ENCODE measurements at places on chromosomes 12 and 14.
A peak's percentile ranks its signal among the peaks of the same experiment; 100 is the strongest.

- DNase-seq, result no peak
Measured at GRCh38 chr12:27554421-27555186, 30.6 kb downstream of the PPFIBP1 start.

DNA sequence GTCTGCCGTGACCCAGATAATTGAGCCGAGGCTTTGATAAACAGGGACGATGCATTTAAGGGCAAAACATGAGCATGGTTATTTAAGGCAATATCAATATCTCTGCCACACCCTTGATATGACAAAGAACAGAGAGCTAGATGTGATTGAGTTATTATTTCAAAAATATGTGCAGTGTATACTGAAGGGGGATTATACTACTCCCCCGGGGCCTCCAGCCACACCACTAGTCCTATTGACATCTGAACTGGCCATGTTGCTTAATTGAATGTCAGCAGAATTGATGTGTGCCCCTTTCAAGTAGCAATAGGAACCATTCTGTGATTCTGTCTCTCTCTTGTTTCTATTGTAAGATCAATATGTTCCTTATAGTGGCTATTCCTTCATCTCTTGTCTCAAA is 794.8 kb upstream of the SEL1L start:
- DNase-seq, result no peak

DNA sequence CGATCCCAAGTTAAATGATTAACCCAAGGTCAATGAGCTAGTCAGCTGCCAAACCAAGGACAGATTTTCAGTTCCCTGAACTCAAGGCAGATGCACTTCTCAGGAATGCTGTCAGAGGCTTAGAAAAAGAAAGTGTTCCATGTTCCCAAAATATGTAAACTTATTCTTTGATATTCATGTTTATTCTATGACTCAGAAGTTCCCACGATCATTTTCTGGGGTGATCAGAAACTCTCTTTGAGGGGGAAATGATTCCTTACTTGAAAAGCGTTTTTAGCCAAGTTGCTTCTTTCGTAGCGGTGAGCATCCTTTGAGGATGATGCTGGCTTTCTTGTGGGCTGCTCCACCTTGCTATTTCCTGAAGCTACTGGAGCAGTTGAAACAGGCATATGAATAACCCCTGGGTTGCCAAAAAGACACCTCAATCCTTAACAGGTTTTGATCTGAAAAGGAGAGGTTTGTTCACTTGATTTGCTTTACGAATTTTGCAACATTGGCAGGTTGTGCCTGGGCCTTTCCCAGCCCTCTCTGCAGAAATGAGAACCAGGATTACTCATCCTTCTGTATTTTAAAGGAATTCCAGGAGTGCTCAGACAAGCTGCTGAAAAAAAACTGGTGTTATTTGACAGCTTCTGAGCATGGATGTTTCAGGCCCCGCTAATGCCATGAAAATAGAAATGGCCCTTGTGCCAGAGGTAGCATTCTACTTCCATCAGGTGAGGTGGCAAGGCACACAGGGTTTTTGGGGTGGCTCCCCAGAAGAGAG is 121.4 kb upstream of the HIF1A start:
- DNase-seq, result no peak

- DNase-seq, result no peak
Measured at GRCh38 chr12:92275443-92276154, 130.0 kb upstream of the BTG1 start.

DNA sequence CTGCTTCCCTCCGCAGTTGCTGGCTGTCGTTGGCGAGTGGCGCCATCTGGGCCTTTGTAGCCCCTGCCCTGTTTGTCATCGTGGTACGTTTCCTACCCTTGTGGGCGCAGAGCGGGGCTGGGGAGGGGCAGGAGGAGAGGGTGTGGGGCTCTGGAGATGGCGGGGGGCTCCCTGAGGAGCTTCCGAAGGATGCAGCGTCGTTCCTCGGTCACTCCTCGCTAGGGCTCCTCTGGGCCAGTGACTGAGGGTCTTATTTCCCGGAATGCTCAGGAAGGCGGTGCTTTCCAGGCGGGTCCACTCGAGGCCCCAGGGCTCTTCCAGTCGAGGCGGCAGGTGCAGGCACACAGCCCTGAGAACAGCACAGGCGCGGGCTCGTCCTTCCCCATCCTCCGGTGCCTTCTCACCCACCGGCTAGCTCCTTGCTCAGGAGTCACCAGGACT is 167.1 kb downstream of the ADGRD1 start:
- DNase-seq, result no peak

- DNase-seq, result no peak
Measured at GRCh38 chr12:3311491-3312103, 179.4 kb upstream of the PRMT8 start.

DNA sequence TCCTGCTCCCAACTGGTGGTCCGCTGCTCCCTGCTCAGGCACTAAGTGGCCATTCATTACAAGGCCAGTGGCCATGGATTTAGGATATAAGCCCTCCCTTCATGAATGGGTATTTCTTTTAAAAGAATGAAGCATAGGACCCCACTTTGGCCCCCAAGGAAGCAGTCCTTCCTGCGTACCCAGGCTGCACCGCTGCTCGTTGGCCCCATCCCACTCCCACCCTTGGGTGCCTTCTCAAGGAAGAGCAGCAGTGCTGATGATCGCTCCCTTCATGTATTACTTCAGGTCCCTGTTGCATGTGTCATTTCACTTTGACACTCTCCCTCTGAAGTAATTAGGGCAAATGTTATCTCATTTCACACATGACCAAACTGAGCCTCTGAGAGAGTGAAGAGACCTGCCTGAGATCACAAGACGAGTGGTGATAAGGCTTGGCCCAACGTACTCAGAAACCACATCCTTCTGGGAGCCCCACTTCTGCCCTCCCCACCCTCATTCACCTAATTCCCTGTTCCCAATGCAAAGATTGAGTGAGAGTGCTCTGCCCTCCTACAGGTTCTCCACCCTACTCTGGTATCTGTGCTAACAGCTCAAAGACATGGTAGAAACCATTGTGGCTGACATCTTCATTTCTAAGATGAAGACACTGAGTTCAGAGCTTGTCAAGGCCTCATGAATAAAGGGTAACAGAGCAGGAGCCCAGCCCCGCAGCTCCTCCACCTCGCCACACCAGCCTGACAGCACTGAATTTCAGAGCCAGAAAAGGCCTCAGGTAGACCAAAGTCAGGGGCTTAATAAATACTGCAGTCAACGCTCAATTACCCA is 10.3 kb upstream of the KRT2 start:
- no peak for DNase-seq

GRCh38 chr12:90028635-90029051 is 320.0 kb upstream of the ATP2B1 start:
- no peak for DNase-seq

DNA sequence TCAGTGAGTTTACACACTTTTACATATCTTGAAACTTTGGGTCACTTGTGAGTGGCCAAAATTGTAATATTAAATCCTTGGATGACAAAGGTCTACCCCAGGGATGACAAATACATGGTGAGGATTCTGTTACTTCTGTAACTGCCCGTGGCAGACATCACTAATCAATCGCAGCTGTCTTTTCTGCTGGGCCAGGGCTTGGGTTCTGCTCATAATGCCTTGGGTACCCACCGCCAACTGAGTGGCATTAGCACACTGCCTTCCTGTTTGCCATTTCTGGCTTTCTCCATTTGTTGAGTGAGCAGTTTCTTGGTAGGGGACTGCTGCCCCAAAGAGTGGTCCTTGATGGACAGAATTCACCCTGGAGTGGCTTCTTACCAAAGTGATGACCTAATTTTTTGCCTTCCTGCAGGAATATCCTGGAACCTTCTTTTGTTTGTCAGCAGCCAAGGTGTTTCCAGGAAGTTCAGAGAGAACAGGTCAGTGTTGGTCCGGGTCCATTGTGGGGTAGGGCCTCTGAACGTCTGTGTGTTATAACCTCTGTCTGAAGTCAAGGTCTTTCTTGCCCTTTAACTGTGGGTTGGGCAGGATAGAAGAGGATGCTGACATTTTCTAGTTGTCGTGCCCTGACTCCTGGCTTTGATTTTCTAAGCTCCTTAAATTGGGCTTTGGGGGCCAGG is 6.2 kb downstream of the TSPAN9 start:
- no peak for DNase-seq

DNA sequence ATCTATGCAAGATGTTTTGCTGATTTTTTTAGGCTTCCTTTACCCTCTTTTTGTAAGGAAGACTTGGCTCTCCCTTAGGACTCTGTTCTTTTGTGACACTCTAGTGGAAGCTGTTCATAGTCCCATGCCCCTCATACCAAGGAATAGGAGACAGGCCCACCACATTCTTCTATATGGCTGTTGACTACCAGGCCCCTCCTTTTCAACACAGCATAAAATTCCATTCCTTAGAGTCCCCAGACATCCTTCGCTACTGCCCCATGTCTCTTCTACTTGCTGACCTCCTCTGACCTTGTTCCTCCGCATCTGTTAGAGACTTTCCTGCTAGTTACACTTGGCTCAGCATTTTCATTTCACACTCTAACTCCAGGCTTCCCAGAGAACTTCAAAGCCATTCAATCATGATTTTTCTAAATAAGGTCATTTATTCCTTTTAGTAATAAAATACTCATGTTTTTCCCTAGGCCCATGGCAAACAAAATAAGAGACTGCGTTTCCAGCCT is 9.7 kb downstream of the PIK3C2G start:
- DNase-seq, result no peak

DNA sequence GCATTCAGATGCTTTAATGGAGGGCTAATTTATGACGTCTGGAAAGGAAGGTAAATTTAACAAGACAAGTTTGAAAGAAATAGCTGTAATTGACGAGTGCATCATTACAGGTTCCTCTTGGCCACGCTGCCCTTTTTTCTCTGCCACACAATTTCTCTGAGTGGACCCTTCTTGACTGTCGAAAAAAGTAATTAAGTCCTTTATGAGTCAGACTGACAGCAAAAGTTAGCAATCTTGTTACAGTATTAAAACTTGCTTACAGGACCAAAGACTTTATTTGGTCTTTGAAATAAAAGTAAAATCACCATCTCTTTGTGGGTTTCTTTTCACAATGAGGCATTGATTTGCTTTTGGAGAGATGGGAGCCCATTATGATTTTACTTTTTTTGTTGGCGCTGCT is 42.6 kb downstream of the SAMD4A start:
- no peak for DNase-seq

GRCh38 chr12:33223956-33224355 is 215.7 kb downstream of the SYT10 start:
- no peak for DNase-seq

- DNase-seq, result no peak
Measured at GRCh38 chr14:31255286-31255685, 47.7 kb upstream of the HECTD1 start.

DNA sequence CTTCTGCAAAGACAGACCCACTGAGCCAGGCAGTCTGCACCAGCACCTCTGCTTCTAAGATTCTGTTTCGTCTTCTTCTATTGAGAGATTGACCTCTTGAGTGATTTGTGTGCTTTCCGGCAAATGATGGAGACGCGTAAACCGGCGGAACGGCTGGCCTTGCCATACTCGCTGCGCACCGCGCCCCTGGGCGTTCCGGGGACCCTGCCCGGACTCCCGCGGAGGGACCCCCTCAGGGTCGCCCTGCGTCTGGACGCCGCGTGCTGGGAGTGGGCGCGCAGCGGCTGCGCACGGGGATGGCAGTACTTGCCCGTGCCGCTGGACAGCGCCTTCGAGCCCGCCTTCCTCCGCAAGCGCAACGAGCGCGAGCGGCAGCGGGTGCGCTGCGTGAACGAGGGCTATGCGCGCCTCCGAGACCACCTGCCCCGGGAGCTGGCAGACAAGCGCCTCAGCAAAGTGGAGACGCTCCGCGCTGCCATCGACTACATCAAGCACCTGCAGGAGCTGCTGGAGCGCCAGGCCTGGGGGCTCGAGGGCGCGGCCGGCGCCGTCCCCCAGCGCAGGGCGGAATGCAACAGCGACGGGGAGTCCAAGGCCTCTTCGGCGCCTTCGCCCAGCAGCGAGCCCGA is 703 bp downstream of the ASCL4 start:
- DNase-seq, result no peak

DNA sequence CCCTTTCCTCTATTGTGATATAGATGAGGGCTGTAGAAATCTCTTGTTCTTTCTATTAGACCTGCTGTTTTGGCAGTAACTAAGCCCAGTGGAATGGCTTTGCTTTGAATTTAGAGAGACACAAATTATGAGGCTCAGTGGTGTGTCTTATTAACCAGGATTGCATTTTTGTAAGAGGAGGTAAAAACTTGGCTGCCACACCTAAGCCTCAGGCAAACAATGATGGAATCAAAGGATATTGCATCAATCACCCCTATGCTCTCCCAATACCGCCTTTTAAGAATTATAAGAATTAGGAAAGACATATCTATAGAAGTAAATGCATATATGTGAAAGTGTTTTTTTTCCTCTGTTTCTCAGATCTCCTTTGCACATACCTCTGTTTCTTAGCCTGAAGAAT is 63.3 kb downstream of the ACSS3 start:
- no peak for DNase-seq

GRCh38 chr12:29309320-29309902 is 71.6 kb downstream of the ERGIC2 start:
- DNase-seq, result no peak

DNA sequence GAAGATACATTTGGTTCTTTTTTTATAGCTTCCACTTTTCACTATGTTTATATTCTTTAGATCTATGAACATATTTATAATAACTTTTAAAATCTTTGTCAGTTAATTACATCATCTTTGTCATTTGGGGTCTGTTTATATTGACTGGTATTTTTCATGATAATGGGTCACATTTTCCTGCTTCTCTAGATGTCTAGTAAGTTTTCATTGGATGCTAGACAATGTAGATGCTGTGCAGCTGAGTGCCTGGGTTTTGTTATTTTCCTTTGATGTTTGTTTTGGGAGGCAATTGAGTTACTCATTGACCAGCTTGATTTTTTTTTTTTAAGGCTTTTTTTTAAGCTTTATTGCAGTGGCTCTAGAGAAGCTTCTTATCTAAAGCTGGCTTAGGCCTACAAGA is 4.9 kb downstream of the MAP1LC3B2 start:
- DNase-seq, result no peak

GRCh38 chr12:122669397-122670070 is 33.6 kb downstream of the HCAR2 start:
- no peak for DNase-seq

DNA sequence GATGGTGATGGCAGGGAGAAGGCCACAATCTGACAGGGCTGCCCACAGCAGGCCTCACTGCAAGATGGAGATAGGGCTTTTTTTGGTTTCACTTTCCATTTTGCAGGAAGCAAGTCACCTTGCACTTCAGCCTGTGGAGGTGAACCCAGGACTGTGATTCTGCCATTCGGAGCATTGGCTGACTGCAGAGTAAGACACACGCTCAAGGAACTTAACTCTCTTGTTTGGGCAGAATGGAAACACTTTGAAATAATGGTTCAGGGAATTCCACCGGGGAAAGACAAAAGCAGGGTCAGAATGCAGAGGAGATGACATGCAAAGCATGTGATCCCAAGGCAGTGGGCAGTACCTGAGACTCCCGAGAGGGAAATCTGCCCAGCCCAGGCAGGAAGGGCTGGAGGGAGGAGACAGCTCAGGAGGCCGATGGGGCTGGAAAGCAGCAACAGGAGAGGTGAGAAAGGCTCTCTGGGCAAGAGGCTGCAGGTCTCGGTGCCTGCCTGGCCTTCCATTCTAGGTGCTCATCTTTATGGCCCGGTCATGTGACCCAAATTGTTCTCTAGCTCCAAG is 58.7 kb upstream of the PRMT8 start:
- DNase-seq, result no peak

- no peak for DNase-seq
Measured at GRCh38 chr14:46488374-46488773, 163.2 kb downstream of the RPL10L start.

- no peak for DNase-seq
Measured at GRCh38 chr14:65892315-65892714, 479.8 kb downstream of the FUT8 start.

GRCh38 chr14:23408307-23408630 is 196 bp upstream of the MYH6 start:
- no peak for DNase-seq

GRCh38 chr12:57522887-57523705 is 472 bp downstream of the MBD6 start:
- DNase-seq, result peak; percentile 23
